ENCODE measurements at places on chromosomes 2 and 18.

GRCh38 chr18:55253814-55254213 lies 294.6 kb upstream of the CCDC68 start:
- no peak for DNase-seq

DNA sequence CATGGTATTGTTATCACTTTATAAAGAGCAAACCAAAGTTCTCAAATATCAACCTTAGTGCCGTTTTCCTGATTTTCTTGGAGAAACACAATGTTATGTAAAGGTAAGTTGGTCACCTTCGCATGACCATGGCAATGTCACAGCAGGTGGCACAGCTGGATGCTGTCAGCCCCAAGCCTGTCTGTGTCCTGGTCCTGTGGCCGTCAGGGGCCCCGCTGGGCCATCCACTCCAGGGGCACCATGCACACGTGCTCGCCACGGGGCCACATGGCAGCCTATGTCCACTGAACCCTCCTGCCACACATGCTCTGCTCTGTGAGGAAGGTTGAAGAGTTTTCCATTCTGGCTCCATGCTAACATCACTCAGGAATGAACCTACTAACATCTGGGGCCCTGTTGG lies 85.9 kb downstream of the EIPR1 start:
- no peak for DNase-seq

GRCh38 chr2:159946326-159946999 lies 116.0 kb downstream of the PLA2R1 start:
- DNase-seq = peak; percentile 64

- no peak for DNase-seq
Observed at GRCh38 chr2:153808679-153809078, 63.0 kb upstream of the GALNT13 start.

GRCh38 chr2:217652761-217653639 lies 349.8 kb downstream of the TNS1 start:
- DNase-seq = peak; percentile 96

GRCh38 chr2:57720728-57721627 lies 325.6 kb upstream of the VRK2 start:
- DNase-seq = peak; percentile 22

- DNase-seq = no peak
Observed at GRCh38 chr18:68542846-68543245, 172.1 kb downstream of the TMX3 start.

GRCh38 chr2:214066862-214067261 lies 344.0 kb upstream of the VWC2L start:
- no peak for DNase-seq

DNA sequence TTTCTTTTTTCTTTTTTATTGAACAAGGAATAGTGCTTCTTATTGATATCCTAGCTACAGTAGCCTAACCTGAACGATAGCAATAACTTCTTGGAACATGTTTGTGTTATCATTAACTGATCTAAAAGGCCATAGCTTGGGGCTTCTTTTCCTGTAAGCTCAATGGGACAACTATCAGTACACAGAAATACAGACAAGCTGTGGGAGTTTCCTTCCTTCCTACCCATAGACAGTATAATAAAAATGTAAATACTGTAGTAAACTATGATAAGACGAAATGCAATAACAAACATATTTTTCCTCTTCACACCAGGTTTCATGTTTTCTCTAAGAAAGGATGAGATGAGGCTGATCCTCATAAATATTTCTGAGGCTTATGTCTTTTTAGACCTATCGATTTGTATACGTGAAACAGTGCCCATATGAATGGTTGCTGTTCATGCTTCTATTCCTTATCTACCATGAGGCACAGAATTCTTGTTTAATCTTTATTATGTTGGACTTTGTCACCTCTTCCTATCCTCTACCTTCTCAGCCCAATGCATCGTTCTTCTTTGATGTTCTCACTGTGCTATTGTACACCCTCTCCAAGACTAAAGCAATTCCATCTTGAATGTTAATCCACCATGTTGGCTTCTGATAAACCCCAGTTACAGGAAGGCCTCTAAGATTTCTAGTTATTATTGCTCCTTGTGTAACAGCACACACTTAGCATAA lies 361.4 kb downstream of the DCC start:
- no peak for DNase-seq

- DNase-seq = no peak
Observed at GRCh38 chr18:13796515-13796914, 27.4 kb upstream of the MC5R start.

- DNase-seq = no peak
Observed at GRCh38 chr2:79832511-79833234, 319.8 kb downstream of the CTNNA2 start.

DNA sequence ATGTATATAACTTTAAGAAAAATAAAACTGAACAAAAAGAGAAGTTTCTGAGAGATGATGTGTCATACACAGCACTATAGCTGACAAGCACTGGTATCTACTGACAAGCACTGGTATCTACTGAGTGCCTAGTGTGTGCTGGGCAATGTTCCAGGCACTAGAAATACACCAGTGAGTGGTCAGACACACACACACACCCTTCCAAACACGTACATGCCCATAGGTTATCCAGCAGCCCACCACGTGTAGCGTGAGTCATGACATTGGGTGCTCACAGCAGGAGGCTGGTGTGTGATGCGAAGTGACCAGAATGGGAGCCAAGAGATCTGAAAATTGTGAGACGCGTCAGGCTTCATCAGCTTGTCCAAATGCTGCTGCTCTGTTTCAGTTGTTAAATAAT lies 12.2 kb upstream of the GNAL start:
- no peak for DNase-seq

DNA sequence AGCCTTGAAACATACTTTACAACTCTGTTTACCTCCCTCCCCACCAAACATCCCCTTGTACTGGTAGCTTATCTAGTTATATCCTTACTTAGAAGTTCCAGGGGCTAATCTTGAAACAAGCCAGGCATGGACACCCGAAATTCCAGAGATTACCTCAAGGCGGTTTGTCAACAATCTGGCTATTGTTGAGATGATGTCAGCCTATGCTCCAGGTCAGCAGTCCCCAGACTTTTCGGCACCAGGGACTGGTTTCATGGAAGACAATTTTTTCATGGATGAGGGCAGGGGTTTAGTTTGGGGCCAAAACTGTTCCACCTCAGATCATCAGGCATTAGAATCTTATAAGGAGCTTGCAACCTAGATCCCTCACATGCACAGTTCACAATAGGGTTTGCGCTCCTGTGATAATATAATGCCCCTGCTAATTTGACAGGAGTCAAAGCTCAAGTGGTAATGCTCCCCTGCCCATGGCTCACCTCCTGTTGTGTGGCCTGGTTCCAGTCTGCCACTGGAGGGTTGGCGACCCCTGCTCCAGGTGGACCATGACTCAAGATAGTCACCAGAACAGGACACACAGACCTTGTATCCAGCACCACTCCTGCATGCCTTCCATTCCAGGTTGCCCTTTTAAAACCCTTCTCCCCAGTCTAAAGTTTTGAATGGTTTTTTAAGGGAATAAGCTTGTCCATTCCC lies 171.2 kb downstream of the SPAG16 start:
- DNase-seq = no peak

- no peak for DNase-seq
Observed at GRCh38 chr2:220341014-220341413, 713.6 kb downstream of the SLC4A3 start.

- DNase-seq = no peak
Observed at GRCh38 chr2:204069804-204070203, 133.2 kb downstream of the ICOS start.

GRCh38 chr2:216023055-216023648 lies 9.8 kb upstream of the MREG start:
- DNase-seq = no peak

DNA sequence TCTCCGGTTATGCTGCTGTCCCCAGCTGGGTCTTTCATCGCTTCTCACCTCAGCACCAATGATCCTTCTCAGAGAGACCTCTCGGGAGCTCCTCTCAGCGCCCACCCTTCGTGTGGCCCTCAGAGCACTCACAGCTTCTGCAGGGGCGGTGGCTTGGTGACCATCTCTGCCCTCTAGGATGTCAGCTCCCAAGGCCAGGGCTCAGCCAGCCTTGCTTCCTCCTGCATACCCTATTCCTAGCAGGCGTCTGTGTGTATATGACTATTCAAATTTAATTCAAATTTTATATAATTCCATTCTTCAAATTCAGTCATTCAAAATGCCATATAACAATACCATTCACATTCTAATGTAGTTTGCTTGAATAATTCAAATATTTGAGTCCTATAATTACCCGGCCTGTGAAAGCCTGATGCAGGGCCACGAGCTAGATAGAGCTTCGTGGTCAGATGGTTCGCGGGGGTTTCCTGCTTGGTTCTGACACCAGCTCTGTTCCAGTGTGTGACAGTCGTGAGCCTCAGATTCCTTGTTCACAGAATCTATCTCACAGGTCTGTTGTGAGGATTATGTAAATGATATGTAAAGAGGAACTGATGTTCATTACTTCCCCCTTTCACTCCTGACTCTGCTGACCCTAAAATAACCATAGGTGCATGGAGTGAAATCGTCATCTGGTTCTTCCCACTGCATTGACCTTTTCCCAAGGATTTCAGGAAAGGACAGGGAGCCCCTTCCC lies 94.0 kb upstream of the CNGA3 start:
- DNase-seq = no peak

- DNase-seq = no peak
Observed at GRCh38 chr2:129772190-129772579, 207.3 kb upstream of the RAB6C start.

- DNase-seq = no peak
Observed at GRCh38 chr18:36295880-36296301, 1.6 kb upstream of the FHOD3 start.

- peak; percentile 24 for DNase-seq
Observed at GRCh38 chr18:31685097-31686082, 1.0 kb upstream of the B4GALT6 start.

GRCh38 chr2:111171337-111171930 lies 50.7 kb downstream of the BCL2L11 start:
- no peak for DNase-seq

GRCh38 chr2:101692041-101692440 lies 5.5 kb upstream of the MAP4K4 start:
- no peak for DNase-seq

- DNase-seq = no peak
Observed at GRCh38 chr2:102233132-102233884, 46.5 kb downstream of the IL1RL2 start.

DNA sequence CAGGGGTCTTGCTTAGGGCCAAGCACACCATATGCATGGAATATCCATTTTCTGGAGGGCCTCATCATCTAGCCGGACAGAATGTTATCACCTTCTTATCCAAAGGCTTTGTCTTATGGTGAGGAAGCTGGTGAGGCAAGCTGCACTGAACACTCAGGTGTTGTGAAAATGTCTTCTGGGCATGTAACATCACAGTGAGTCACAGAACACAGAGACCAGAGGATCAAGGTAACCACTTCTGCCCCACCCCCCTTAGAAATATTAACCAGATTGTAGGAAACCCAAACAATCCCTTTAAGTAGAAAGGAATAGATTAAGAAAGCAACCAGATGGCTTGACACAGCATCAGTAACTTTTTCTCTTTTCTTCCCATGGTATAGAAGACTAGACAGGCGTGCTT lies 51.1 kb downstream of the MYO5B start:
- DNase-seq = no peak

DNA sequence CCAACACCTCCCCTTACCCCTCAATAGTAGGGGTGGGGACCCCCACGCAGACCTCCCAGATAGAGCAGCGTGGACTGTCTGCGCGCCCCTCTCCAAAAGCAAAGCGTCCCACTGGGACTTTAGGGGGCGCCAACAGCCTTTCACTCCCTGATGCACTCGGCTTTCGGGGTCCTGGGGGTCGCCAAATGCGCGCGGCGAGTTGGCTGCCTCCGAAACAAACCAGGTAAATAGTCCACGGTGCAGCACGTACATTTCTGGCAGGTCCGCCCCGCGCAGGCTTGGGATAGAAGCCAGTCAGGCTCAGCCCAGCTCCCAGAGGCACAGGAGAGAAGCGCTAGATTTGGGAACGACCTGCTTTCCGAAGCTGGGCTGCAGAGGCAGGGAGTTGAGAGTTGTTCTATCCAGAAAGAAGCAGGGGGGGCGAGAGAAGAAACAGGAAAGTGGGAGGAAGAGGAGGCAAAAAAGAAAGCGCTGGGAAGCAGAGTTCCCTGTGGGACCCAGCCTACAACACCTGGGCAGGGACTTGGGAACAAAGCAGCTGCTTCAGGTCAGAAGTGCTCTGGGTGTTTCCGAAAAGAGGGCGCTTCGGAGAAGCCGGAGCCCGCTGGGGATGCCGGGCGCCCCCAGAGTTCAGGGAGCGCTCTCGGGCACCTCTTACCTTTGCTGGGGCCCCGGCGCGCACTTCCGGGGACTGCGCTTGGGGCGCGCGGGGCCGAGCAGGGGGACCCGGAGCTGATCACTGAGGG lies 544 bp downstream of the EVA1A start:
- DNase-seq = no peak

DNA sequence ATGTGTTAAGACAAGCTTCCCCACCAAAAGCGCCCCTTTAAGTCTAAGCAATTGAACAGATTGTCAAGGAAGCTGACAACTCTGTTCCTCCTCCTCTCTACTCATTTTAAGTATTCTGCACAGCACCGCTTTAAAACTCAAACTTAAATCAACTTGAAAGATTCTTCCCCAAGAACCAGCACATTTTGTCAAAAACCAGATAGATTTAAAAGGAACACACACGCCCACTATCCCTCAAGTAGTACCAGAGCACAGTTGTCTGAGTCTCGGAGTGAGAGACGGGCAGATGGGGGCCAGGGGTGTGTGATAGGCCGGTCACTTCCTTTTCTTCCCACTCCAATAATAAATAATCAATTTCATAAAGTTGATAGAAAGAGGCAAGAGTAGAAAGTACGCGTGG lies 67.7 kb upstream of the POU3F3 start:
- DNase-seq = no peak

DNA sequence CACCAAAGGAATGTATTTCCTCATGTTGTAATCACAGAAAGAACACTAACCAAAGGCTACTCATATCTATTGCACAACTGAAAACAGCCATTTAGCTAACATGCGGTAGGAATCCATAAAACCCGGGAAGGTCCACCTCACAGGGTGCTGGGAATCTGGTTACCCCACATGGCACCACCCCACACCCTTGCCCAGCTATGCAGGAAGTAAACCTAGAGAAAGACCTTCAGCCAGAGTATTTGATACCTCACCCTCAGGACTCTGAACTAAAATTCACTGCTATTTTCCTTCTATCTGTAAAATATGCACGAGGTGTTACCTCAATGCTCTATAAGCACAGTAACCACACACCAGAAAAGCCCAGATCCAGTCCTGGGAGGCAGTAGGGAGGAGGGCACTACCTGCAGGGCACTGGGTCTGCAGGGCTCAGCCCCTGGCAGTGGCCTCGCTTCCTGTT lies 45.8 kb downstream of the PTPN2 start:
- DNase-seq = peak; percentile 78
